ENCODE measurements at places on chromosomes 3 and 15. TPM values are rescaled to one million over a fixed set of nuclear protein-coding genes. Genes with fewer than 3 reads are reported as not detected.

GRCh38 chr3:15345066-15345607 lies 12.8 kb upstream of the SH3BP5 start:
- DNase-seq = no peak

- no peak for DNase-seq
Measured at GRCh38 chr3:146019508-146019907, 141.5 kb downstream of the PLOD2 start.

DNA sequence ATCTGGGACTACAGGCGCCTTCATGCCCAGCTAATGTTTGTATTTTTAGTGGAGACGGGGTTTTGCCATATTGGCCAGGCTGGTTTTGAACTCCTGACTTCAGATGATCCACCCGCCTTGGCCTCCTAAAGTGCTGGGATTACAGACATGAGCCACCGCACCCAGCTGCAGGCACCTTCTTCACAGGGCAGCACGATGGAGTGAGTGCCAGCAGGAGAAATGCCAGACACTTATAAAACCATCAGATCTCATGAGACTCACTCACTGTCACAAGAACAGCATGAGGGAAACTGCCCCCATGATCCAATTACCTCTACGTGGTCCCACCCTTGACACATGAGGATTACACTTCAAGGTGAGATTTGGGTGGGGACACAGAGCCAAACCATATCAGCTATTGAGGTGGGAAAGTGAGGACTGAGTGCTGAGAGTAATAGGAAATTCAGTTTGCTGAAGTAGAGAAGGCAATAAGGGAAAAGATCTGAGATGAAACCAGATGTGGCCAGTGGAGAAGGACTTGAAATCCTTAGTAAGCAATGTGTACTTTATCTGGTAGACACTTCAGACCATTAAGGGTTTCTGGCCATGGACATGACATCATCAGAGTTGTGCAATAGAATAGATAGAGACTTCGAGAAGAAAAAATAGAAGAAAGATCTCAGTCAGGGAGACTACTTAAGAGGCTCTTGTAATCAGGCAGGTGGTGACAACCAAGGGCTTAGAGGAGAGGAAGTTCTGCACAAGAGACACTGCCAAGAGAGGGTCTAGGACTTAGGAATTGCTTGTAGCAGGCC lies 18.1 kb upstream of the ATP13A5 start:
- no peak for DNase-seq

GRCh38 chr3:139794469-139795265 lies 116.9 kb upstream of the NMNAT3 start:
- DNase-seq = no peak

- DNase-seq = no peak
Measured at GRCh38 chr3:43503067-43503728, 118.6 kb downstream of the ANO10 start.

GRCh38 chr3:194424373-194424772 lies 25.3 kb upstream of the GP5 start:
- no peak for DNase-seq

DNA sequence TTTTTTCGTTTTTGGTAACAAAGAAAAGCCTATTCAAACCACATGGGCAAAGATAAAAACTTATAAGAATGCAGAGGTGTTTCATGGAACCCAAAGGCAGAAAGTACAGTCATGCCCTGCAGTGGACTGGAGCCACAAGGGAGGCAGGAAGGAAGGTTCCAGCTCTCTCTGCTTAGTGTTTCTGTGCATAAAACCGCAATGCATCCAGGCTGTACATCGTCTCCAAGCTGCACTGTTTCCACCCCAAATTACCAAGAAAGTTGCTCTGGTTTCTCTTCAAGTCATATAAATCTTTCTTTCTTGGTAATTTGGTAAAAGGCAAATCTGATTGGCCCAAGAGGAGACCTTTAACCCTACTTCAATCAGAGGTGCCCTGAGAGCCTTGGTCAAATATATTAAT lies 15.8 kb downstream of the TRAT1 start:
- no peak for DNase-seq

Gene CCR5
- 1.4 TPM for total RNA-seq

Data from urinary bladder (tissue), 4 donors.